ENCODE measurements at places on chromosomes 11 and 22.
A peak's percentile ranks its signal among the peaks of the same experiment; 100 is the strongest.

DNA sequence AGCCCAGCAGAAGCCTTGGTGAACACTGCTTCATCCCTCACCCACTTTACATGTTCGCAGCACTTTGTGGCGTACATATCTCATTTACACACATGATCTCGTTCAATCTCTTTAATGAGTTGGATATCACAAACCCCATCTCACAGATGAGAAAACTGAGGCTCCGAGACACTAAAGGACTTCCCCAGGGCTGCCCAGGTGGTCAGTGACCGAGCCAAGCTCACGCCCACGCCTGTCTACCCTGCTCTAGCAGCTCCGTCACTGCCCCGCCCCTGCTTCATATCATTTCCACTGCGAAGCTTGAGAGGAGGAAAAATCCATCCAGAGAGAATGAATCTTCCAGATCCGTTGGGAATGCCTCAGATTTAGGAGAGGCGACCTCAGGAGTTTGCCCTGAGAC, 11.8 kb upstream of the DSCAML1 start:
- no peak for DNase-seq

GRCh38 chr22:38415561-38416321, 39.3 kb downstream of the KCNJ4 start:
- DNase-seq = no peak

- no peak for DNase-seq
Observed at GRCh38 chr11:119337581-119338317, 2.9 kb downstream of the C1QTNF5 start.

DNA sequence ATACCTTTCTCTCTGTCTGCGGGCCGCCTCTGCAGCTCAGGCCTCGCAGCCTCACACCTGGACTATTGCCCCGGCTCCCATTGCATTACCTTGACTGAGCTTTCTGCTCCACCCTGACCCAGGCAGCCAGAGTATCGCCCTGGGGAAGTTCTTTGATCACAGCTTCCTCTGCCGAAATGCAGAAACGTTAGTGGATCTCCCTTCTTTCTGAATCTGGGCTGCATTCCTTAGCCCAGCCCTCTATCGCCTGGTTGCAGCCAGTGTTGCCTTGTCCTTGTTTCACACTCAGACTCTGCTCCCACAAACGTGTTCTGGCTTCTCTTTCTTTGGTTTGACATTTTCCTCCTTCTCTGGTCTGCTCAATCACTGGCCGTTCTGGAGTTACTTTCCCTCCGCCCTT, 195.7 kb downstream of the ADAMTS15 start:
- no peak for DNase-seq

GRCh38 chr11:128208329-128209137, 378.8 kb downstream of the ETS1 start:
- DNase-seq = peak; percentile 75

- no peak for DNase-seq
Observed at GRCh38 chr11:56948991-56949515, 39.7 kb upstream of the OR5AK2 start.

DNA sequence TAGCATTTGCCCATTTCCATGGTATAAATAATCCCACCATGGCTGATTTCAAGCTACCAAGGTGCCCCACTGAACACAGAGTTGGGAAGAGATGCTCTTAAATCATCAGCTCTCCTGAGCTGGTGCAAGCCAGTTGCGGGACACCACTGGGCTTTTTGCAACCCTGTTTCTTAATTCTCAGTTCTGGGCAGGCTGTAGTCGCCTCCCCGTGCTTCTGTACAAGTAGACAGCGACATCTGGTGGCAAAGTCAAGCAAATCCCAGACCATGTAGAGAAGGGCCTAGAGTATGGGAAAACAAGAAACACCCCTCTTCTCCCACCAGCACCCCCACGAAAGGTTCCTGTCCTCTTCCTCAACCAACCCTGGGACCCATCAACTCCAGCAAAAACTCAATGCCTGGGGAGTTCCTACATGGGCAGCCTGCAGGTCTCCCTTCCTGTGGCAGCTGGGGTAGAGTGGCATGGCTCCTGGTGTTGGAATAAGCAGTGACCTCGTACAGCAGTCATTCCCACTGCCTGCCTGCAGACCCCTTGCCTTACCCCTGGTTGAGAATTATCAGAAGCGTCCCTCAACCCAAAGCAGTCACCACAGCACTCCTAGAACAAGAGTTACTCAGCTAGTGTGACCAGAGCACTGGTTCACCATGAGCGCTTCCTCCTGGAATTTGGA, 68.4 kb downstream of the IGLL5 start:
- DNase-seq = peak; percentile 33

DNA sequence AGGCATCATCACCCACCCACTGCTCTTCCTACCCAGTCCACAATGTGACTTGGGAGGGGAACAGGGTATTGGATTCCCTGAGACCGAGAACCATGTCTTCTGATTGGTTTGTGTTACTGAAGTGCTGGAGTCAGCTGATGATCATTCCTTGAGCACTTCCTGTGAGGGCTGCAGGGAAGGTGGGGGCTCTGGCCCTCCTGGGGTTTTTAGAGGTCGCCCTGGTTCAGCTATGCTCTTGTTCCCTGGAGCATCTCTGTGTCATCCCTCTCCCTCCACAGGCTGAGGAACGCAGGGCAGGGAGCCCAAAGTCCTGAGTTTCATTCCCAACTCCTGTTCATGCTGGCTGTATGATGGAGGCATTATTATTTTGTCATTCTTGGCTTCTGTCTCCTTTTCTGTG, 6.7 kb downstream of the ZC3H7B start:
- peak; percentile 70 for DNase-seq

- DNase-seq = no peak
Observed at GRCh38 chr11:20535271-20535881, 64.0 kb upstream of the SLC6A5 start.

- no peak for DNase-seq
Observed at GRCh38 chr11:9039198-9039597, 35.4 kb upstream of the NRIP3 start.

- no peak for DNase-seq
Observed at GRCh38 chr11:29780756-29781155, 236.1 kb downstream of the KCNA4 start.

- no peak for DNase-seq
Observed at GRCh38 chr11:44866286-44866685, 84.4 kb downstream of the TP53I11 start.

GRCh38 chr22:42892156-42892555, 35.1 kb upstream of the ARFGAP3 start:
- DNase-seq = no peak

DNA sequence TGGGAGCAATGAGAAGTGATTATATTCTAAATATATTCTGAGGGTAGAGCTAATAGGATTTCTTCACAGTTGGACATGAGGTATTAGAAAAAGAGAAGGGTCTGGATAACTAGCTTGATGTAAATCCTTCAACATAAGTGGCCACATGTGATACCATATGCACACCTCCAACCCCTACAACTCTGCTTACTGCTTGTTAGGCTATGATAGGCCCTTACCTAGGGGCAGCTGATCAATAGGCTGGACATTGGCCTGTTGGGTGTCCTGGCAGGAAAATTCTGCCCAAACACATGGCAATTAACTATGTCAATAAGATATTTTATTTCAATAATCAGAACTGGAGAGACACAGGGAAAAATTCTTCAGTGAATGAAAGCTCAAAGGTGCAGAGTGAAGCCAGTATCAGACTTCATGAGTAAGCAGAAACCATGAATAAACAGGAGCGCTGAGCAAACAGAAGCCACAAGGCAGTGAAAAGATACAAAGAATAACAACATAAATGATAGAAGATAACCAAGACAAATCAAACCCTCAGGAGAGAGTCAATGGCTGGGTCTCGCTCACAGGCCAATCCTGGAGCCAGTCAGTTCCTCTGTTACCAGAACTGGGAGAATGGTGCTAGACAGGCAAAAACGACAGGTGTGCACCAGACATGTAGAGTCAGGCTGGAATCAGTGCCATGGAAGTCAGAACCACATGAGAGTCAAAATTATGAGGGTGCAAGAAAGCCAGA, 46.3 kb upstream of the PSMA1 start:
- no peak for DNase-seq

DNA sequence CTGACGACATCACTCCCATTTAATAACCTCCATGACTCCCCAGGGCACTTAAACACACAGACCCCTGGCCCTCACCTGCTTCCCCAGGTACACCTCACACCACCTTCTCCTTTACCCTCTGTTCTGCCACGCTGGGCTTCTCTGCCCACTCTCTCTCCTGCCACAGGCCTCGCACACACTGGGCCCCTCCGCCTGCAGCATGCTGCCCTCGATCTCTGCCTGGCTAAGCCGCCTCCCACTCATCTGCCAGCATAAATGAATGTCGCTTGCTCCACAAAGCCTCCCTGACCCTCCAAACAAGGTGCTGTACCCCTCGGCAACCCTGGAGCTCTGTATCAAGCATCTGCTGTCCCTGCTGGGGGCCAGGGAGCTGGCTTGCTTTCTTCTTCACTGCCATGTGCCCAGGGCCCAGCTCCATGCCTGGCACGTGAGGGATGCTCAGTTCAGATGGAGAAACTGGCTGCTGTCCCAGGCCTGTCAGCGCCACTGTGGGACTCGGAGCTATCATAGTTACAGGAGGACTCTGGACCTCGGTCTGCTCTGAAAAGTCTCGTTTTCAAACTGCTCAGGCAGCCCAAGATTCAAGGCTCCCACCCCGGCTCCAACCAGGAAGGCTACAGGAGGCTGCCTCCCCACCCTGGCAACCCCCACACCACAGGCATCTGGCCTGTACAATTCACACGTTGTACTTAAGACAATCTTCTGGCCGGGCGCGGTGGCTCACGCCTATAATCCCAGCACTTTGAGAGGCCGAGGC, 11.9 kb downstream of the TTLL1 start:
- DNase-seq = no peak

GRCh38 chr11:75014129-75014528, 25.4 kb downstream of the NEU3 start:
- no peak for DNase-seq

- no peak for DNase-seq
Observed at GRCh38 chr11:69539416-69540117, 58.1 kb downstream of the LINC01488 start.

DNA sequence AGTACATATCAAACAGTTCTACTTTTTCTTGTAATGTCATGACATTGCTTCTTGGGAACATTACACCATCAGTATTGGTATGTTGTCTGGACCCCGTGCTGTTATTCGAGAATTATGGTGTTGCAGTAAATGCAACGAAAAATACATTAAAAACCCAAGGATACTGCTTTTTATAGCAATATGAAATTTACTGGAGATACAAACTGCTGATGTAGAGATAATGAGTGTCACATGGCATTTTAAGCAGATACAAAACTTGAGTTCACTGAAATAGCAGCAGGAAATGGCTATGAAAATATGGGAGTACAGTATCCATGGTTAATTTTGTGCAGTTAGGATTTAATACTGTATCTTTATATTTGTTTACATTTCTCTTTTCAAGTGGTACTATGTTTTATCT, 7.4 kb upstream of the CARD16 start:
- no peak for DNase-seq

DNA sequence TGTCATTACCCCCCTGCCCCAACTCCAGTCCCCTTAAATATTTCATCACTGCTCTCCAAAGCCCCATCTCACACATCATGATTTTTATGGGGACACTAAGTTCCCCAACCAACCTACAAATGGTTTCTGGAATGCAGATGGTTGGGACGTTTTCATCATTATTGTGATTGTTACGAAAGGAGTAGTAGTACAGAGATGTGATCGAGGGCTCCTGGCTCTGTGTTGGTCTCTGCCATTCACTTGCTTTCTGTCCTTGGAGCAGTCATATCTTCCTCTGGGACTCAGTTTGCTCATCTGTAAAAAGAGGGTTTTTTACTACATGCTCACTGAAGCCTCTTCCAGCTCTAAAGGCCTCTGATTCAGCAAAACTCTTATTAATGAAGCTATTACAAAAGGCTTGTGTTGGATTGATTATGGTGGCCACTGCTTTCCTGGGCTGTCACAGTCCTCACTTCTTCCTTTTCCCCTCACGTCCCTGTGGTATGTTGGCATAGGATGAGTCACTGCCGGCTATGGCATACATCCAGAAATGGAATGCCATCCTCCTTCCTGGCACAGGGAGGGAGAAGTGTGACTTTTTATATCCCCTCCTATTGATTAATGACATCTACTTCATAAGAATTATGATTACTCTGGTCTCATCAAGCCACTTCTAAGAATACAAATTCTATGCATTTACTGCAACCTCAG, 593.7 kb downstream of the METTL15 start:
- DNase-seq = no peak

DNA sequence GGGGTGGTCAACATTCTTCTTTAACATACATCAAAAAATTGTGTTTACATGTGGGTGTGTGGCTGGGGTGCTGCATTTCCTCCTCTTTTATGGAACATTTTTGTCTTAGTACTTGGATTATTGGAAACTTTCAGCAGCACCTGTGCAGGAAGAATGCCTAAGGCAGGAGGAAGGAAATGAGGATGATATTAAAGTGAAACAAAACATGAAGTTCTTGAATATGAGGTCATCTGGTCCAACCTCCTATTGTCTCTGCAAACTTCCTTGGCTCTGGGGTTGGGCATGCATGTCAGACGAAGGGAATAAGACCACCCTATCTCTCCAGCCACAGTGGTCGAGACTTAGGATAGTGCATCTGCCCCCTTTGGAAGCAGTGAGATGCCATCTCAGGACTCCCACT, 20.6 kb upstream of the OR9Q1 start:
- DNase-seq = no peak

DNA sequence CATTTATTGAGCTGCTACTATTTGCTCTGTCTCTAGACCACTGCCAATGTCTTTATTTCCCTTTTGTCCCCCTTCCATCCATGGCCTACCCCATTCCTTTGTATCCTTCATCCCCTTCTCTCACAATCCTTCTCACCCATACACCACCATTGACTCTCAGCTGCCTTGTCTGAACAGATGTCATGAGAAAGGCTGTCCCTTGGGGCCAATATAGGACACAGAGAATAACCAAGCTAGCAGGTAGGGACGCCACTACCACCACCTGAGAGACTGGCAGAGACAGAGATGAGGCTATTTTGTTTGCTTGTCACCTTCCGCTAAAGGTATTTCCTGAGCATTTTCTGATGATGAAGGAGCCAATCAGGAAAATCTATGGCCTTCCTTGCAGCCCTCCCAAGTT, 138.9 kb downstream of the CD44 start:
- no peak for DNase-seq

GRCh38 chr11:80182901-80183300, 742.1 kb upstream of the TENM4 start:
- no peak for DNase-seq

DNA sequence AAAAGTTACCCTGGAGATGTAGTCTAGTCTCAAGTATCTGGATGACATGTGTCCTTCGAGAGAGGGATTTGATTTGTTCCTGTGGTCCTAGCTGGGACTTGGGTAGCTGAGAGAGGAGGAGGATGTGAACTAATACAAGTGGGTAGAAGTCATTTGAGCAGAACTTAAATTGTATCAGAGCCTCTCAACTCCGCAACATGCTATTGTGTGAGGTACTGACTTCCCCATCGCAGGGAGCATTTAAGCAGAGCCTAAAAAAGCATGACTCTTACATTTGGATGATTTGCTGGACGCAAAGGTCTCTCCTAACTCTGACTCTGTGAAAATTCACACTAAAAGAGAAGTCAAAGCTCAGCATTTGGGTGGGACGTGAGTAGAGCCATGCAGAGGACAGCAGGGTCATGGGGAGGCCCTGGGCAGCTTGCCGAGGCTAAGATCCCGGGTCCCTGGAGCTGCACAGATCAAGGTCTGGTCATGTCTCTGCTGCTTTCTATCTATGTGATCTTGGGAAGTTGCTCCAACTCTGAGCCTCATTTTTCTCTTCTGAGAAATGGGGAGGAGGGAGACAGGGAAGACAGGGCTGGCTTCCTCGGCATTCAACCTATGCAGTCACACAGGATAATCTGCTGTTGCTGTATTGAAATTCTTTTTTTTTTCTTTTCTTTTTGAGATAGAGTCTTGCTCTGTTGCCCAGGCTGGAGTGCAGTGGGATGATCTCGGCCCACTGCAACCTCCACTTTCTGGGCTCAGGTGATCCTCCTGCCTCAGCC, 44.9 kb downstream of the CD82 start:
- no peak for DNase-seq
